CD8-positive, alpha-beta memory T cell (primary cell): ENCODE measurements at places on chromosomes 12 and 14.

- DNase-seq, result no peak
Observed at GRCh38 chr12:2854669-2855453, 2.0 kb downstream of the TEX52 start.

DNA sequence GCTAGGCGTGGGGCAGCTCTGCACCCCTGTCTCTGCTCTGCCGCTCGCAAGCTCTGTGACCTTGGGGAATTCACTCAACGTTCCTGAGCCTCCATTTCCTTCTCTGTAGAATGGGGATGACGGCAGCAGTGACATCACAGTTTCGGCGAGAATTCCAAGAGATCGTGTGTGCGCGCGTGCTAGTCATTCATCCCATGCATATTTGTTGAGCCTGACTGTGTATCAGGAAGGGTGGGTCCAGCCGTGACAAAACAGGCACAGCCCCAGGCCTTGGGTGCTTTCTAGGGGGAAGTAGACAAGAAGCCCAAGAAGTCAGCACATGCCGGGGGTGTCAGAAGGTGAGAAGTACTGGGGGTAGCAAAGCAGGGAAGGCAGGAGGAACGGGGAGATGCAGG is 145.6 kb upstream of the NCOR2 start:
- DNase-seq, result no peak

DNA sequence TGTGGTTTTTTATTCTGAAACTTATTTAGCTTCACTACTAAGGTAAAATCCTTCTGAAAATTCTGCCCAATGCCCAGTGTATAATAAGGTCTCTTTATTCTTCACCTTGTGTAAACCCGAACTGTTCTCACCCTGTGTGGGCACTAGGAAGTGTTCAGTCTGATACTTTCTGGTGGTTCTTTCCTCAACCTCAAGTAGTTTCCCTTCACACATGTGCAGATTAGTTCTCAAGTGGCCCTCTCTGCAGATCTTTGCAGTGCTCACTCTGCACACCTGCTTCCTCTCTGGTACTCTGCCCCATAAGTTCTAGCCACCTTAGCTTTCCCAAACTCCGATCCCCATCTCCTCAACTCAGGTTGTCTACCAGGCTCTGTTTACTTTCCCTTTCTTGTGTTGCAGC is 61.6 kb downstream of the RAD51B start:
- no peak for DNase-seq

DNA sequence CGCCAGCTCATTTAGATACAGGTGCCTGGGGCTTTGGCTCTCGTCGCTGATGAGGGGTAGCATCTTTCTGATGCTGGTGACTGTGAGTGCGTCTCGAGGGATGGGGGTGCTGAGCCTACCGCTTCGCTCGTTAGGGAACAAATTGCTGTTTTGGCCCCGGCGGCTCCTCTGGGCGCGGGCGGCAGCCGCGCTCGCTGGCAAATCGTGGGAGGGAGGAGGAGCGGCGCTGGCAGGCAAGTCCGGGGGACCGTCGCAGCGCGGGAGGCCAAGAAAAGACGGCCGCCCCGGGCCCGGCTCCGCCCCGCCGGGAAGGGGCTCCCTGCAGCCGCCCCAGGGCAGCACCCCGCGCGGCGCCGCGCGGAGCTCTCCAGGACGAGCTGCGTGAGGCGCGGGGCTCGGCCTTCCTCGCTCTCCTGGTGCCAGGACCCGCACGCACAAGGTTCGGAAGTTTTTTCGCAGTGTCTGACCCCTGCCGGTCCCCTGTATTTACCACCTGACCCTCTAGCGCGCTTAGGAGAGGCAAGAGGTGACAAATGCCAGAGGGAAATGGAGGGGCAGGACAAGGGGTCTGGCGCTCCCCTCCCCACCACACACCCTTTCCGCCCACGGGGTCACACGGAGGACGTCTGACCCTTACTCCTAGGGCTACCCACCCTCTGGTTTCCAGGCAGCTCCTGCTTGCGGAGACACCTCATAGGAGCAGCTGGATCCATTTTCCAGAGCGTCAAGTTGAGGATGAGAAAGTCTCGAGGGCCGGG is 899 bp upstream of the KCNH3 start:
- DNase-seq, result no peak

GRCh38 chr14:54332490-54332889 is 64.3 kb upstream of the CDKN3 start:
- no peak for DNase-seq

DNA sequence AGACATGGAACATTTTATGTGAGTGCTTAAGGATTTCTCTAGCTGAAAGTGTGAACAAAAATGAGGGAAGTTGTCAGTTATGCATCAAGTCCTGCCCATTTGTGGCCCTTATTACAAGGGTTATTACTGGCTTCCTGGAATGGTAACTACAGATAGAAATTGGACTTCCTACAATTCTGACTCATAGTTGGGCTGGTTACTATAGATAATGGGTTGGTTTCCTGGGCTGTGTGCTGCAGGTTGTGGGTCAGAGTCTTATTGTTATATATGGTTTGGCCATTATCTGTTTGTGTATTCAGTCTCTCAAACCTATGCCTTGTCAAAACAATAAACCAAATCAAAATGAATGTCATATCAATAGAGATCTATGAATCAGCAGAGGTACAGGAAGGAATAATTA is 313.7 kb downstream of the ADAMTS20 start:
- no peak for DNase-seq

- no peak for DNase-seq
Observed at GRCh38 chr12:75488553-75488952, 8.0 kb downstream of the GLIPR1 start.

- DNase-seq, result no peak
Observed at GRCh38 chr12:64218597-64218996, 3.5 kb downstream of the KICS2 start.

DNA sequence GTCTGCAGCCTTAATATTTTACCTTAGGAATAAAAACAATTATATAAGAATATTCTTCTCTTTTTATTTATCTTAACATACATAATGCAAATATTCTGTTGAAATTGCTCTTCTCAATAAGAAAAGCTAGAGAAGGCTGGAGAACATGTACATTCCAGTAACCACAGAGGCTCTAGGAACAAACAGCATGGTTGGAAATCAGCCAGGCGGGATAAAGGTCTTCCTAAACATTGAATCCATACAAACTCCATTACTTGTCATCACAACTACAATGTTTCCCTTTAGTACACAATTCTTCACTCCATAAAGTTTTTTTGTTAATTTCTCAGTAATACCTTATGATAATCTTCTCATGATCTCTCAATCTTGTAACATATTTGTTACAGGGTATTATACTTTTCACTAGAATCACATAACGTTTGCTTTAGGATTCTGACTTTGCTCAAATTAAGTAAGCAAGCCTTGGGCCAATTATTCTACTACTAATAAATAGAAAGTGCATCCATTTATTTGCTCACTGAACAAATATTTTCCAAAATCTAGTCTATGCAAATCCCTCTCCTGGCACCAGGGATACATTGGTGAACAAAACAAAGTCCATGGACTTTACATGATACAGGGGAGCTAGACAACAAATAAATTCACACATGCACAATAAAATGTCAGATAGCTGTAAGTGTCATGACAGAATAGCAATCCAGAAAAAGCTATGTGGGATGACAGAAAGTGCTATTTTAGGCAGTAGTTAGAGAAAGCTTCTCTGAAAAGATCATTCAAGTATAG is 237.5 kb upstream of the TMTC1 start:
- DNase-seq, result no peak

DNA sequence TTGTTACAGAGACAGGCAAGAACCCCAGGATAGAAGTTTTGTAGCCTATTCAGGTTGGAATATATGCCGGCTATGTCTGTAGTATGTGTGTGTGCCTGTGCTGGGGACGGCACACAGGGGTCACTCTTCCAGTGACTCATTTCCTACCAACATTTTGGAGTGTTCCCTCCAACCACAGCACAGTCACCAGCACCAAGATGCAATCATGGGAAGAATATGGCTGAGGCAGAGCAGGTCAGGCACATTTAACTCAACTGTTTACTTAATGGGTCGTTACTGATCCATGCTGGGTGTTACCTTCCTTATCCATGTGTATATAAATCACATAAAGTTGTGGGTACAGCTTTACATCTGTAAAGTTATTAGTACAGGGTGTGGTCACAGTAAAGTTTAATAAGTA is 178.3 kb downstream of the PRKD1 start:
- no peak for DNase-seq

DNA sequence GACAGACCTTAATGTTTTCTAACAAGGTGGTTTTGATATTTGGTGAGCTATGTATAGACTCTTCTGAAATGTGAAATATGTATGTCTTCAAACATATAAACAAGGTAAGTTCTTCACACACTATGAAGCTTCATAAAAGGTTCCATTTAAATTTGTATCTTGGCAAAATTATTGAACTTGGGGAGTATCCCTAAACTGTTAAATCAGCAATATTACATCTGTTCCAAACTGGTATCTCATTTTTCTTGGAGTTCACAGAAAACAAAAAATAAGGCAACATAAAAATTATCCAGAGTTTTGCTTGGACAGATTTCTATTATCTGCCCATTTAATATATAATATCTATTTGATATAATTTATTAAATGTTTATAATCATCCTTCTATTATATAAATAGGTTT is 62.4 kb downstream of the TAOK3 start:
- no peak for DNase-seq

- no peak for DNase-seq
Observed at GRCh38 chr14:60925286-60925685, 55.6 kb downstream of the TRMT5 start.

GRCh38 chr12:93032758-93033157 is 103.7 kb upstream of the EEA1 start:
- no peak for DNase-seq

GRCh38 chr12:111638556-111638955 is 39.4 kb upstream of the ATXN2 start:
- no peak for DNase-seq

GRCh38 chr14:77000340-77001270 is 27.9 kb downstream of the IRF2BPL start:
- DNase-seq, result no peak

DNA sequence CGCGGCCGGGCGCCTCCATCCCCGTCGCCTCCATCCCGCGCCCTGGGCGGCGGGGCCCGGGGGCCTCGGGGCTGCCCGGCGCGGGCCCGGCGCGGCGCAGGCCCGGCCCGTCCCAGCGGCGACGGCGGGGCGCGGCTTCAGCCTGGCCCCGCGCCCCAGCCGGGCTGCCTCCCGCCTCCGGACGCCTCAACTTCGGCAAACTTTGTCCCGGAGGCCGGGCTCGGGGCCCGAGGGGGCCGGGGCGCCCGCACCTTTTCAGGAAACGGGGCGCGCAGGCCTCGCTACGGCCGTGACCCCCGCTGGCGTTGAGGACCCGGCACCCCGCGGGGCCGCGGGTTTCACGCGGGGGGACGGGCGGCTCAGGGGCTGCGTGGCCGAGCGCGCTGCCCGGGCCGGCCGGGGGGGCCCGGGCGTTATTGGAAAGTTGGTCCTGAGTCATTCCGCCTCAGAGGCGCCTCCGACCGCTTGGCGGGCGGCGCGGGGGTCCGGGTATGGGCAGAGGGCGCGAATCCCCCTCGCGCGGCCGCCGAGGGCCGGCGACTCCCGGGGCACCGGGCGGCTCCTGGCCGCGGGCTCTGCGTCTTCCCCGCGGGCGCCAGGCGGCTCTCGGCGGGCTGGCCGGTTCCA is 575 bp downstream of the TRAF3 start:
- DNase-seq, result peak; percentile 52

DNA sequence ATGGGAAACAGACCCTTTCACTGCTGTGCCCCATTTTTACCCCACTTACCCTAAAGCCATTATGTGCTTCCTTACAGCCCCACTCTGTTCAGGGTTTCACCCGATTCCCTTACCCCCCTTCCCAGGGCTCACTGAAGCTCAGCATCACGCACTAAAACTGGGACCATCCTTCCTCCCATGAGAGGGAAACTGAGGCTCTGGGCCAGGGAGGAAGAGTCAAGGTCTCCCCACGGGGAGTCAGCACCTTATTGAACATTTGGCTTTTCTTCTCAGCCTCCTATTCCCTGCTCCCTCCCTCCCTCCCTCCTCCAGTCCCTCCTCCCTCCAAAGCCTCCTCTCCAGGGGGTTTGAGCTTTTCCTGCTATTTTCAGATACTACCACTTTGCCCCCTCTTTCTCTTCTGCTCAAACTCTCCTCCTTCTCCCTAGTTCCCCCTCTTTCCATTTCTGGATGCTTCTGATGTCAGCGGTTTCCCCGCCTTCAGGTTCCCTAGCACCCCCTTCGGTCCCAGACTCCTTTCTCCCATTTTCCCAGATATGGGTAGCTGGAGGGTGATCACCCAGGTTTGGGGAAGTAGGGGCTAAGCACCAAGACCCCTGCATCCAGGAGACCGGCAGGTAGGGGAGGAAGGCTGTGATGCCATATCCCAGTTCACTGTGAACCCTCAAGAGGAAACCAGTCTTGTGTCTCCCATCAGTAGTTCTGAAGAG is 960 bp downstream of the GPR162 start:
- no peak for DNase-seq

GRCh38 chr12:49588721-49589516 is 16.5 kb downstream of the FAM186B start:
- DNase-seq, result no peak

- peak; percentile 1 for DNase-seq
Observed at GRCh38 chr14:30874120-30874998, at the start of gene COCH. Gene COCH, plus strand, starts transcription at chr14:30874559. Its CDS starts 380 bp downstream, at chr14:30874939.

- DNase-seq, result no peak
Observed at GRCh38 chr14:76457841-76458240, 81.9 kb downstream of the ESRRB start.

GRCh38 chr12:68367116-68367515 is 35.0 kb upstream of the MDM1 start:
- no peak for DNase-seq

DNA sequence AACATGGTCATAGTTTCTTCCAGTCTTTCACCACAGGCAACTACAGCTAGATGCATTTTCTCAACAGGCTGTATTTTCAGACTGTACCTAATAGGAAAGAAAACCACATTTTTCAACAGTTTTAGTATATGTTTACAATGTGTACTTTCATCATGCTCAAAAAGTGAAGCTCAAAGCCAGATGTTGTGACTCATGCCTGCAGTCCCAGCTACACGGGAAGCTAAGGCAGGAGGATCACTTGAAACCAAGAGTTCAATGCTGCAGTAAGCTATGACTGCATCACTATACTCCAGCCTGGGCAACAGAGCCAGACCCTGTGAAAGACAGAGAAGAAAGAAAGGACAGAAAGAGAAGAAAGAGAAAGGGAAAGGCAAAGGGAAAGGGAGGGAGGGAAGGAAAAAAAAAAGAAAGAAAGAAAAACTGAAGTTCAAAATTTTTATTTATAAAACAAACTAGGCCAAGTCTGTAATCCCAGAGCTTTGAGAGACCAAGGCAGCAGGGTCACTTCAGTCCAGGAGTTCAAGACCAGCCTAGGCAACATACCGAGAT is 25.5 kb downstream of the GXYLT1 start:
- DNase-seq, result no peak

GRCh38 chr12:104551313-104551931 is 94.7 kb downstream of the CHST11 start:
- no peak for DNase-seq

GRCh38 chr12:115149685-115150378 is 465.9 kb upstream of the TBX3 start:
- DNase-seq, result no peak

GRCh38 chr12:92549516-92549915 is 153.3 kb upstream of the PLEKHG7 start:
- DNase-seq, result no peak

- DNase-seq, result no peak
Observed at GRCh38 chr14:32827514-32827913, 111.2 kb upstream of the NPAS3 start.

GRCh38 chr14:89139404-89140247 is 277.4 kb downstream of the FOXN3 start:
- DNase-seq, result no peak
